HS-5 (cell line): ENCODE measurements at places on chromosomes 5 and 9.

DNA sequence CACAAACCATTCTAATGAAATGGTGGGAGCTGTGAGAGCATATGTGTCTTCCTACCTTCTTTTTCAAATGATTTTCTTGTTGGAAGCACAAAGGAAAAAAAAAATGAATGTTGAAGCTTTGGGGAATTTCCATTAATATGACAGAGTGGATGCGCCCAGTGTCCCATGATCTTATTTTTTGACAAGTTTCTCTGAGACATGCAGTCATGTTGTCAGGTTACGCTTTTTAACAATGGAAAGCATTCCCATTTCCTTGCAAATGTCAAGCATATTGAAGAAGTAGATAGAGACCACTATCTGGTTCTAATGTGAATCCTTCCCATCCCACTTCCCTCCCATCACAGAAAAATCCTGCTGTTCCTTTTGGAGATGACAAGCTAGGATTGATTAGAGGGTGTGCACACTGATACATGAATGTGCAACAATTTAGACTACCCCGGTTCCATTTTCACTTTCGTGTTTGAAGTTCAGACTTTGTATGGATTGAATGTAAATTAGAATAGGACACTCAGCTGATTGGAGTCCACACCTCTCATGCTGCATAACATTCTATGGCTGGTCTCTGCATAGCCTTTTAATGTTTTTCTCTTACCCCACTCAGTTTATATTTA, 919.4 kb downstream of the TLE4 start:
- DNase-seq: no peak

DNA sequence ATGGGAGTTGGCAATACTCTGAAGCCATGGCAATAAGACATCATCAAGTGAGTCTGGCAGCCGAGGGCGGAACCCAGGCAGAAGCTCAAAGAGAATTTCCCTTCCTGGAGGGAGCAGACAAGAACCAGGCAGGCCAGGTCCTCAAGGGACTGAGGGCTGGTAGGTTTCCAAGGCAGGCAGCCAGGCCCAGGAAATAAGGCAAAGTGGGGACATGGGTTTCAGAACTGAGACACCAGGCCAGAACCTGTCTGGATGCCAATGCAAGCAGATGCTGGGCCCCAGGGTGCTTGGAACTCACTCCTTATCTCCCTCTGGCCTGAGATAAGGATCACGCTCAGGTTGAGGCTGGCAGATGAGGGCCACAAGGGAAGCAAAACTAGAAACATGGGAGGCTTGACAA, 8.9 kb downstream of the TSSK1B start:
- DNase-seq: no peak

GRCh38 chr5:154758977-154759376, 3.8 kb downstream of the LARP1 start:
- no peak for DNase-seq

DNA sequence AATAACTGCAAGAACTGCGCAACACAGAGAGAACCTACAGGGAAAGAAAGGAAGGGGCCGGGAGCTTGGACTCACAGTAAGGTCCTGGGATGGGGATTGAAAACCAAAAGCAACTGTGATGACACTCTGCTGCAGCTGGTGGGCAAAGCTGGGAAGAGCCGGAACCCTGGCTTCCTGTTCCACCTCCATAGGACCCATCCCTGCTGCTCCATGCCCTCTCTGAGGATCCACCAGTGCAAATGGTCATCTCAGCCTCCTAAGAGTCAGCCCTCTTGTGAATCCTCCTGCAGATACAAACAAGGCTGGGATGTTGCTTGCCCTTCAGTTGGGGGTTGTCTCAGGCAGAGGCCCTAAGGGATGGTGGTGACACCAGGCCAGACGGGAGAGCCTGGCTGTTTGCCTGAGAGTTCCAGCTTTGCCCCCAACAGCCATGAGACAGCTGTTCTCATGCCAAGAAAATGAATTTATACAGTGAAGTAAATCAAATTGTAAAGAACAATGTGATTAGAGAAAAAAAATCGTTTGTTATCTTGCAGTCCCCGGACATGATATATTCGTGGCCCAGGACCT, 90.8 kb downstream of the TENT4A start:
- no peak for DNase-seq
